ENCODE measurements at places on chromosomes 7 and 10. TPM values are rescaled to one million over a fixed set of nuclear protein-coding genes. Genes with fewer than 3 reads are reported as not detected.

The MEIG1 gene
- total RNA-seq = not detected

DNA sequence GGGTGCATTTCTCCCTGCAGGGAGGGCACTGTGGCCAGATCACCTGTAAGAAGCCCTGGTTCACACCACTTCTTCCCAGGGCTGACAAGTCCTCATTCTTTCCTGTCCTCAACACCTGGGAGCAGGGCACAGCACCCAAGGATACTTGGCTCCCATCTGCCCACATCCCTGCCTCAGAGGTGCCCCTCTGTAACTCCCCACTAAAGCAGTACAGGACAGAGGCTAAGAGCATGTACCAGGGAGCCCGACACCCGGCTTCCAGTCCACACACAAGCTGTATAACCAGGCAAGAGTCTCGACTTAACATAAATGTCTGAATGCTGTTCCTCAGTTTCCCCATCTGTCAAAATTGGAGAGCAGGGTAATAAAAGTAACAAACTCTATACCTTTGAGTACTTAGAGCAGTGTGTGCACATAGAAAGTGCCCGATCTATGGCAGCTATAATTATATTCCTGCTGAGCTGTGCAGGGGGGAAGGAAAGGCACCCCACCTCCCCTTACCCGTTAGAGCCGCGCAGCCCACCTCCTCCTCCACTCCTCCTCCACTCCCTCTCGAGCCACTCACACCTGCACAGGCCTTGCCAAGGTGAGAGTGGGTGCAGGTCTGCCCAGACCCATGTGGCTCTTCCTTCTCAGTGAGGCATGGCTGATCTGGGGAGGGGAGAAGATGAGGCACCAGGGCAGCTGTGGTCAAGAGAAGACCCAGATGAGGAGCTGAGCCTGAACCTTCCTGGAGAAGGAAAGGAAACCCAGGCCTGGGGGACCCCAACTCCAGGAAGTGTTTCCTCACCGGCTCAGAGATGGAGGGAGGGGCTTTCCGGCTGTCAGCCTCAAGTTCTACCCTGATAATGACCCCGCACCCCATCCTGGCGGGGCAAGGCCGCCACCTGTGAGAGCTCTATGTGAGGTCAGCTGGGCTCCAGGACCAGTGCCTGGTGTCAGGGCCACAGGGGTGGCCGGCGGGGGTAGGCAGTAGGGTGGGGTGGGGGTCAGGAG, 22.6 kb downstream of the PODXL start:
- H3K36me3 ChIP-seq = no peaks in the 10 kb centered on the region
- no peak overlapping the region for H3K4me3 ChIP-seq
- no peak overlapping the region for H3K27ac ChIP-seq
- H3K27me3 ChIP-seq = no peaks in the 10 kb centered on the region

DNA sequence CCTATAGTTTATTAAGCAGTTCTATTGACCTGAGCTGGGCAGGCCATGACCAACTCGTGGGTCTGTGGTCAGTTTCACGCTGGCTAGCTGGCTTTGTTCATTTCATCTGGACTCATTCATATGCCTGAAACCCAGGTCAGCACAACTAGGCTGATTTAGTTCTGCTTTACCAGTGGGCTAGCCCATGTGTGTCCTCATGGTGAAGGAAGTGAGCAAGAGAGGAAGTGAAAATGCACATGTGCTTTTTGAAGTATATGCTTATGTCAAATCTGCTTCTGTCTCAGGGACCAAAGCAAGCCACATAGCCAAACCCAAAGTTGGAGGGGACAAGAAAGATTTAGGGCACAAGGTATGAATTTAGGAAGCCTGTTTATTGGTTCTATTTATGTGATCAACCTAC, 154.5 kb downstream of the RNF133 start:
- DNase-seq = no peak
- no peaks in the 10 kb centered on the region for H3K36me3 ChIP-seq
- no peaks in the 10 kb centered on the region for H3K4me1 ChIP-seq
- no peak overlapping the region for H3K27ac ChIP-seq
- H3K4me3 ChIP-seq = no peak overlapping the region

DNA sequence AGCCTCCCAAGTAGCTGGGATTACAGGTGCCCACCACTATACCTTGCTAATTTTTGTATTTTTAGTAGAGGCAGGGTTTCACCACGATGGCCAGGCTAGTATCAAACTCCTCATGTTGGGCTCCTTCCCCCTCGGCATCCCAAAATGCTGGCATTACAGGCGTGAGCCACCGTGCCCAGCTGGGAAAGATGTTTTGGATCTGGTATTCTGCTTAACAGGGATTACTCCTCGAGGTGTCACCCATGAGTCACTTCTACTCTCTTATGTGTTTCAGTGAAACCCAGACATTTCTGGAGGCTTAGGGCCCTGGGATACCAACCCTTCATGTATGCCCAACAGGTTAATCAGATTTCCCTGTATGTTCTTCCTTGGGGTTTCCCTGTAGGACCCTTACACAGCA, 11.8 kb upstream of the OPN4 start:
- peaks cover 2% of the 10 kb centered on the region for H3K36me3 ChIP-seq
- peaks cover 15% of the 10 kb centered on the region for H3K27me3 ChIP-seq
- no peak overlapping the region for H3K4me3 ChIP-seq

DNA sequence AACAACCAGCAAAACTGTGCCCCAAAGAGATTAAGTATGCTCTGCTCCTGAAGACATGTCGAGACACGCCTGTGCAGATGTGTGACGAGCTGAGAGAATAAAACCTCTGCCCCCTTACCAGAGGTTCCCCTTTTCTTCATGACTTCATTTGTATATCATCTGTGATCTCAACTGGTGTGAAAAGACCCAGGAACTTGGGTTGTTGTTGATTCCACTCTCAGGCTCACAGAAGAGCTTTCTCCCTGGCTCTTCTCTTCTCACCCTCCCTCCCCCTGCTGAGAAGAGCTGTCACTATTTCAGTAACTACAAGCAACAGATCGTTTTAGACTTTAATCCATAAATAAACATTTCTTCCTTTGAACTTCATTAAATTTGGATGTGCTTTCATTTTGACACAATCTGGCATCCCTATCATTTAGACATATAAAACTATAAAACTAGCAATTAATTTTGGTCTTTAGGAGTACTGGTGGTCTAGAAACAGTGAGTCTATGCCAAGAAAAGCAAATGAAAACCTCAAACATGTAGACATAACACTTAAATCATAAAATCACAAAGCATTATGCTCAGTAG, 179.3 kb upstream of the FZD8 start:
- no peak overlapping the region for H3K4me3 ChIP-seq
- no peaks in the 10 kb centered on the region for H3K4me1 ChIP-seq
- H3K36me3 ChIP-seq = no peaks in the 10 kb centered on the region
- no peaks in the 10 kb centered on the region for H3K27me3 ChIP-seq
- no peak for DNase-seq
- no peak overlapping the region for H3K27ac ChIP-seq

The CCL24 gene
- not detected for total RNA-seq

The EFCAB10 gene
- not detected for total RNA-seq

DNA sequence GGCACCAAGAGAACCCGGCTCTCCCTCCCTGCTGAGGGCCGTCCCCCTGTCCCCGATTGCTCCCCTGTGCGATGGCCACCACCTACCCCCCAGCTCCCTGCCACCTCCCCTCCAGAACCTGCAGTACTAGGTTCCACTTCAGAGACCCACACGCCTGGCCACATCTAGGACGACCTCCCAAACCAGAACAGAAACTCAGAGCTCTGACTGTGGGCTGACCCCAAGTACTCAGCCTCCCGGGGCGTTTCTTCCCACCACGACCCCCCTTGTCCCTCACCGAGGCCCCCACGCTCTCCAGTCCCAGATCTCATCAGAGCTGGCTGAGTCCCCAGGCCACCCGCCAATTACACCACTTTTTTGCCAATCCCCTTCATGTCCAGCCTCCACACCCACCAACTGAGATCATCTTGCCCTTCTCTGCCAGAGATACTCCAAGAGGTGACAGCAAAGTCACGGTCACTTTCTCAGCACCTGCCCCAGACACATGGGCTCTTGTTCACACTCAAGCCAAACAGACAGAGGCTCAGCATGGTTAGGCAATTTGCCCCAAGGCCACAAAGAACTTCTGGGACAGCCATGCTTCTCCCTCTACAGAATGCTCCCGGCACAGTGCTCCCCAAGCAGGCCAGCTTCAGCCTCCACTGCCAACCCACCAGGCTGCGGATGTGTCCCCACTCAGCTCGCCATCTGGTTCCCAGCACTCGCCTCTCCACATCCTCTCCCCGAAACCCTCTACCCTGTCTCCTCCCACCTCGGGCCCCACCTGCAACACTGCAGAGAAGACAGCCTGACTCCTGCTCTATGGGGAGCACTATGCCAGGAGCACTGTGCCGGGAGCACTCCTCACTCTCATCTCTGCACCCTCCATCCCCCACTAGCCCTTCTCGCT, 4.7 kb downstream of the TMEM120A start:
- no peaks in the 10 kb centered on the region for H3K27me3 ChIP-seq
- peak overlapping the region; percentile 25 for H3K27ac ChIP-seq
- no peak for DNase-seq
- peaks cover 11% of the 10 kb centered on the region for H3K4me1 ChIP-seq

The CLRN3 gene
- not detected for total RNA-seq

GRCh38 chr7:24341691-24342413, 57.9 kb downstream of the NPY start:
- DNase-seq = no peak
- no peak overlapping the region for H3K4me3 ChIP-seq
- peaks cover 3% of the 10 kb centered on the region for H3K27me3 ChIP-seq
- no peak overlapping the region for H3K27ac ChIP-seq
- H3K4me1 ChIP-seq = no peaks in the 10 kb centered on the region

DNA sequence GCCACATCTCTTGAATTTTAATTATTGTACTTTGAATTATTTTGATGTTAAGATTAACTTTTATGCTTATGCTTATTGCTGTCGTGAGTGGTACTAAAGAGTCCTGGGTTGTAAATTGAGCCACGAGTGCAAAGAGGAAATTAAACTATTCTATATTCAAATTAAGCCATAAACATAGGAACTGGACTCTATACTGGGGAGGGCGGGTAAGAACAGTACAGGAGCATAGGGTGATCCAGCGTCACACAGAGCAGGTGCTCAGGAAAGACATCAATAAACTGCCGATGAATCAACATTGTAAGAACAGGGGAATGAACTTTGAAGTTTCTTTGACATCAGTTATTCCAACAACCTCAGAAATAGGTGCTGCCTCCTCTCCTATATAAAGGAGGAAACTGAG, 219.6 kb downstream of the CACNB2 start:
- H3K36me3 ChIP-seq = no peaks in the 10 kb centered on the region
- no peak overlapping the region for H3K27ac ChIP-seq
- no peaks in the 10 kb centered on the region for H3K27me3 ChIP-seq
- DNase-seq = no peak
- H3K4me1 ChIP-seq = no peaks in the 10 kb centered on the region
- H3K4me3 ChIP-seq = no peak overlapping the region

The NRCAM gene
- total RNA-seq = 0.21 TPM

GRCh38 chr7:20927976-20928375, 141.3 kb upstream of the SP8 start:
- H3K4me3 ChIP-seq = no peak overlapping the region
- DNase-seq = no peak
- H3K36me3 ChIP-seq = no peaks in the 10 kb centered on the region
- no peak overlapping the region for H3K27ac ChIP-seq

The EPO gene
- total RNA-seq = not detected

The RBP4 gene
- not detected for total RNA-seq

DNA sequence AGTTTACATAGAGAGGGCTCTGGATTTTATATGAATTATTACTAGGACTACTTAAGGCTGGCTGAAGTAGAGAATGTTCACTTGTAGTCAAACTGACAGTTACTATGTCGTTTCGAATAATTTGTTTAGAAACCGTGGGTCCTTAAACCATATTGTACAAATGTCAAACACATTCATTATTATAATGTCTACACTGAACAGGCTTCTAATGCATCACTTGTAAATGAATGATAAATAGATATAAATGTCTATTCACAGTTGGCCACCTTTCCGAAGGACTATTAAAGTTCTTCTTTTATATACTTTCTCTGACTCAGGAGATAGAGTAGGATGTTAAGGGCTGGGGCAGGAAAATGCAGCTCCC, 95.3 kb downstream of the SEMA3D start:
- no peak overlapping the region for H3K27ac ChIP-seq
- no peaks in the 10 kb centered on the region for H3K27me3 ChIP-seq
- H3K4me1 ChIP-seq = no peaks in the 10 kb centered on the region
- DNase-seq = no peak
- no peak overlapping the region for H3K4me3 ChIP-seq

The CFAP70 gene
- total RNA-seq = 0.34 TPM

The SUN3 gene
- total RNA-seq = not detected

GRCh38 chr10:72407471-72407870, 52.8 kb upstream of the DNAJB12 start:
- H3K27me3 ChIP-seq = no peaks in the 10 kb centered on the region
- no peaks in the 10 kb centered on the region for H3K36me3 ChIP-seq
- no peaks in the 10 kb centered on the region for H3K4me1 ChIP-seq
- no peak overlapping the region for H3K27ac ChIP-seq

The VAX1 gene
- not detected for total RNA-seq

The CFAP43 gene
- not detected for total RNA-seq

The ZNF467 gene
- total RNA-seq = 0.10 TPM

DNA sequence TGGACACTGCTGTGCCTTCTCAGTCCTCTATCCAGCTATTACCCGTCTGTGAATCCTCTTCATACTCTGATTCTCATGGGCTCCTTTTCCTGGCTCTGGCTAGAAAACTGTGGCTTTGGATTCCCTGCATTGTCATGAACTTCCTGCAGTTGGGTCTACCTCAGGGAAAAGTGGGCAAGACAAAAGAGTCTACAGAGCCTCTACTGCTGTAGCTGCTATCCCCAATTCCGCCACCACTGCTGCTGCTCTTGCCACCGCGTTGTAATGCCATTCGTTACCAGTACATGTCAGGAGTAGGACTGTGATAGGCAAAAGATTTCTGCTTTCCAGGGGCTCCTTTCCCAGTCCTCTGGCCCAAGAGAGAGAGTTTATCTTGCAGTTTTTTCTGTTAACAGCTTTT, 23.9 kb upstream of the PPP1R17 start:
- H3K4me1 ChIP-seq = no peaks in the 10 kb centered on the region
- no peaks in the 10 kb centered on the region for H3K27me3 ChIP-seq
- H3K36me3 ChIP-seq = no peaks in the 10 kb centered on the region
- no peak overlapping the region for H3K27ac ChIP-seq
- H3K4me3 ChIP-seq = no peak overlapping the region
- DNase-seq = no peak

DNA sequence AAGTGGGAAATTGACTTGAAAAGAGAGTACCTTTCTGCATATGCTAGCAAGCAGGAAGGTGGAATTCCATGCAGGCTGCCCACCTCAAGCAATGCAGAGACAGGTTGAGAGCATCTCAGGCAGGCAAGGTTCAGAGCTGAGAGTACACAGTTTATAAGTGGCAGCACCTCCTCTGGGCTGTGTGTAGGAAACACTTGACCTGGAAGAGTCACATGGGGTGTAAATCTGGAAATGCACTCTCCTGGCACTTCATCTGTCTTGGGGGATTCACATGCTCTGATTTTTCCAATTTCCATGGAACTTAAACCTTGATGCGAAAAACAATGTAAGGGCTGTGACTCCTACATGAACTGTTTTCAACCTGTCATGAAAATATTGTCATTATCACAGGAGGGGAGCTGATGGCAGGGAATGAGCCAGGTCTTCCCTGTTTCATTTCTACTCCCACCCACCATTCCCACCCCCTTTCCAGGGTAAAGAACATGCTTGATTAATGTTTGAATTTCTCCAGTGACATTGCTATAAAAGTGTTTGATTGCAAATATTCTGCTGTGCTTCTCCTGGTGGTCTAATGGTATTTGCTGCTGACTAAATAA, 328.3 kb downstream of the BICC1 start:
- no peak overlapping the region for H3K4me3 ChIP-seq
- no peaks in the 10 kb centered on the region for H3K4me1 ChIP-seq
- H3K36me3 ChIP-seq = no peaks in the 10 kb centered on the region
- no peak for DNase-seq

The NEBL gene
- total RNA-seq = 0.22 TPM

The SYNPO2L gene
- not detected for total RNA-seq

The POLR2J2 gene
- 21.5 TPM for total RNA-seq
